Thyroid gland (tissue), 4 donors: ENCODE measurements at places on chromosomes 3 and 15. TPM values are rescaled to one million over a fixed set of nuclear protein-coding genes. Genes with fewer than 3 reads are reported as not detected.
A peak's percentile ranks its signal among the peaks of the same experiment; 100 is the strongest.

DNA sequence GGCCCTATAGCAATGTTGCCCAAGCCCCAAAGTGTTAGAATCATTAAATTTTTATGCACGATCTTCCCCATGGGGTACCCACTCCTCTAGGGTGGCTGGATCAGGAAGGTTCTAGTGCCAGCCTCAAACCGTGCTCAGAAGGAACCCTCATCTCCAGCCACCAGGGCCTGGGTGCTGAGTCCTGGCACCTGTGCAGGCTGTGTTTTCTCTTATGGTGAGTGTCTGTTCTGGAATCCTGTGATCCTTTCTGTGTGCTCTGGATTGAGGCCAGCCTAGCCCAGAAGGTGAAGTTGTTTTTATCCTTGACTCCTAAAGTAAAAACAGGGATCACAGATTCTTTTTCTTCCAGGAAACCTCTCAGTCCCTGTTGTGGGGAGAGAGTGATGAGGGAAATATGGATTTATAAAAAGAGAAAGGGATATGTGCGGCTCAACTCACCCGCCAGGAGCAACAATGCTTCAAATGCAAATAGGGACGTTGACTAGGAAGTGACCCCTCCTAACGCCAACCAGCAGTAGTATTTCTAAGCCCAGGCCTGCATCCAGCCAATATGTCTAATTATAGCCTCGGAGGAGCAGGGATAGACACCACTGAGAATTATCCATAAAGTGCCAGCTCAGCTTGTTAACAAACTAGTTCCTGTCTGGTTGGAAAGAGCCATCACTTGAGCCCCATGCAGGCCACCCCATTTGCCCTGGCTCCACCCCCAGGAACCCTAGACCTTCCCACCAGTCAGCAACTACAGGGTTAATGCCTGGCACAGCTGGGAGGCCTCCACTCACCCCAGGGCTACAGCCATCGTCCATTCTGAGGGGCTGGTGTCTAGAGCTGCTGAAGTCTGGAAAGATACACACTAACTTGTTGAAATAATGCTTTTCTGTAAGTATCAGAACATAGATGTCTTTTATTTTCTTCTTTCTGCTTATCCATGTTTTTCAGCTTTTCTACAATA, 513.5 kb upstream of the PROK2 start:
- H3K4me1 ChIP-seq: no peaks in the 10 kb centered on the region
- H3K27ac ChIP-seq: no peak overlapping the region
- H3K4me3 ChIP-seq: no peak overlapping the region

- H3K4me3 ChIP-seq: no peak overlapping the region
- H3K27ac ChIP-seq: no peak overlapping the region
- H3K36me3 ChIP-seq: peaks cover 48% of the 10 kb centered on the region
- H3K27me3 ChIP-seq: no peaks in the 10 kb centered on the region
- no peaks in the 10 kb centered on the region for H3K4me1 ChIP-seq
Observed at GRCh38 chr3:51659942-51660341, 11.1 kb upstream of the TEX264 start.

The TYRO3 gene
- total RNA-seq: 1.6 TPM

GRCh38 chr15:76116138-76116885, 56.5 kb downstream of the TMEM266 start:
- no peaks in the 10 kb centered on the region for H3K4me1 ChIP-seq
- H3K36me3 ChIP-seq: no peaks in the 10 kb centered on the region
- no peaks in the 10 kb centered on the region for H3K27me3 ChIP-seq

The IQCH gene
- total RNA-seq: 9.6 TPM

The ULK3 gene
- 91.1 TPM for total RNA-seq

GRCh38 chr3:77320514-77320913, 280.6 kb downstream of the ROBO2 start:
- H3K27ac ChIP-seq: no peak overlapping the region
- H3K36me3 ChIP-seq: no peaks in the 10 kb centered on the region
- H3K4me3 ChIP-seq: no peak overlapping the region
- no peaks in the 10 kb centered on the region for H3K27me3 ChIP-seq

DNA sequence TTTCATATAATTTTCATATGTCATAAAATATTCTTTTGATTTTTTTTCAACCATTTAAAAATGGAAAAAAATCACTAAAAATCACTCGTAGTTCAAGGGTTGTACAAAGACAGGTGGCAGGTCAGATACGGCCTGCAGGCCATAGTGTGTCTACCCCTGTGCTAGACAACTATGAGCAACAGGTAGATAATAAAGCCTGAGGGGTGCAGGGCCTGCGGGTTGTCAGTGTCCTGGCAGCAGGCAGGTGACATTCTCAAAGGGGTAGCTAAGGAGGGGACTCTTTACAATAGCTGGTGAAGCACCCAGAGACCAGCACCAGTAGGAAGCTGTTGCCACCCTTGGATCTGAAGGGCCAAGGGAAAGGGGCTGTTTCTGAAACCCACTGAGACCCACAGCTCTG, 34.4 kb downstream of the MINAR1 start:
- DNase-seq: no peak
- no peaks in the 10 kb centered on the region for H3K4me1 ChIP-seq
- H3K27me3 ChIP-seq: no peaks in the 10 kb centered on the region
- H3K4me3 ChIP-seq: no peak overlapping the region
- H3K27ac ChIP-seq: no peak overlapping the region
- H3K36me3 ChIP-seq: no peaks in the 10 kb centered on the region

- peaks cover 66% of the 10 kb centered on the region for H3K4me1 ChIP-seq
- H3K27me3 ChIP-seq: no peaks in the 10 kb centered on the region
- H3K4me3 ChIP-seq: no peak overlapping the region
- H3K36me3 ChIP-seq: no peaks in the 10 kb centered on the region
- H3K27ac ChIP-seq: peak overlapping the region; percentile 90
- DNase-seq: peak; percentile 63
Observed at GRCh38 chr15:63939531-63940130, 105.9 kb upstream of the HERC1 start.

DNA sequence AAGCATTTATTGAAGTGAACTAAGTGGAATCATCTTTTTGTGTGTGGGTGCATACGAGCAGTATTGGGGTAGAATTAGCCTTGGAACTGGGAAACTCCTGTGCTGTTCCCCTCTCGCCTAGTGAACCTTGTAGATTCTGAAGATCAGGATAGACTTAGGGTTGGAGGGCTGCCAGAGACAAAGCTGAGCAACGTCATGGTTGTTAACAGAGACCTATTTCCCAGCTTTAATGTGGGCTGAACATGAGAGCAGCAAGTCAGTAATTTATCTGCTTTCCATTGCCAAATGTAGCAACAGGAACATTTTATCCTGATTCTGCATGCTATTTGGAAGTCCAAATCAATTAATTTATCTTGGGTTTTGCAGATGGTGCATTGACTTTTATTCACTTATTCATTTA, 246.6 kb downstream of the IL20RB start:
- no peak overlapping the region for H3K4me3 ChIP-seq
- H3K4me1 ChIP-seq: no peaks in the 10 kb centered on the region
- H3K27ac ChIP-seq: no peak overlapping the region
- no peaks in the 10 kb centered on the region for H3K27me3 ChIP-seq
- H3K36me3 ChIP-seq: no peaks in the 10 kb centered on the region
- DNase-seq: no peak

- H3K4me1 ChIP-seq: no peaks in the 10 kb centered on the region
- no peak overlapping the region for H3K4me3 ChIP-seq
- no peak for DNase-seq
- H3K27ac ChIP-seq: no peak overlapping the region
- H3K36me3 ChIP-seq: no peaks in the 10 kb centered on the region
Observed at GRCh38 chr15:84033793-84034553, 201.6 kb upstream of the GOLGA6L4 start.

GRCh38 chr3:176159796-176160195, 1037.5 kb downstream of the TBL1XR1 start:
- no peak for DNase-seq
- no peak overlapping the region for H3K27ac ChIP-seq
- H3K4me3 ChIP-seq: no peak overlapping the region

The EIF4E3 gene
- total RNA-seq: 25.8 TPM

GRCh38 chr3:141955175-141955574, 78.7 kb downstream of the ATP1B3 start:
- no peaks in the 10 kb centered on the region for H3K27me3 ChIP-seq
- no peak for DNase-seq
- no peaks in the 10 kb centered on the region for H3K36me3 ChIP-seq
- H3K27ac ChIP-seq: no peak overlapping the region

- no peaks in the 10 kb centered on the region for H3K27me3 ChIP-seq
- H3K4me3 ChIP-seq: peak overlapping the region; percentile 23
- H3K36me3 ChIP-seq: no peaks in the 10 kb centered on the region
- H3K27ac ChIP-seq: peak overlapping the region; percentile 62
- H3K4me1 ChIP-seq: no peaks in the 10 kb centered on the region
Observed at GRCh38 chr3:154122552-154122911, 1.3 kb downstream of the ARHGEF26 start.

DNA sequence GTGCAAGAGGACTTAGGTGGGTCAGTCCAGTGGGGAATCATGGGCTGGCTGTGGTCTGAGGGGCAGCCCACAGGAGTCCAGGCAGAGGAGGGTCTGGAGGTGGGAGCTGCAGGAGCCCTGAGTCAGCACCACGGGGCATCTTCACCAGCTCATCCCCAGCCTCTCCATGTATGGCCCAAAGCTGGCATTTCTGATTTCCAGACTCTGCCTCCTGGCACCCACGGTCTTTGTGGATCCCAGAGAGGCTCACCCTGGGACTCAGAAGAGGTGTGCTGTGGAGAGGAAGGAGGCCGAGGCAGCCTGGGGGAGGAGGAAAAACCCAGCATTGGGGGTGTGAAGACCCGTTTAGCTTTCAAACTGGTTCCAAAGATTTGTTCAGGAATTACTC, 64.5 kb upstream of the KLF13 start:
- H3K4me1 ChIP-seq: peaks cover 11% of the 10 kb centered on the region
- no peaks in the 10 kb centered on the region for H3K27me3 ChIP-seq
- no peak overlapping the region for H3K4me3 ChIP-seq
- no peak overlapping the region for H3K27ac ChIP-seq

The LMAN1L gene
- total RNA-seq: 3.5 TPM

The ANKRD34C gene
- total RNA-seq: not detected

The KLHL40 gene
- total RNA-seq: not detected

The LYZL4 gene
- total RNA-seq: not detected

DNA sequence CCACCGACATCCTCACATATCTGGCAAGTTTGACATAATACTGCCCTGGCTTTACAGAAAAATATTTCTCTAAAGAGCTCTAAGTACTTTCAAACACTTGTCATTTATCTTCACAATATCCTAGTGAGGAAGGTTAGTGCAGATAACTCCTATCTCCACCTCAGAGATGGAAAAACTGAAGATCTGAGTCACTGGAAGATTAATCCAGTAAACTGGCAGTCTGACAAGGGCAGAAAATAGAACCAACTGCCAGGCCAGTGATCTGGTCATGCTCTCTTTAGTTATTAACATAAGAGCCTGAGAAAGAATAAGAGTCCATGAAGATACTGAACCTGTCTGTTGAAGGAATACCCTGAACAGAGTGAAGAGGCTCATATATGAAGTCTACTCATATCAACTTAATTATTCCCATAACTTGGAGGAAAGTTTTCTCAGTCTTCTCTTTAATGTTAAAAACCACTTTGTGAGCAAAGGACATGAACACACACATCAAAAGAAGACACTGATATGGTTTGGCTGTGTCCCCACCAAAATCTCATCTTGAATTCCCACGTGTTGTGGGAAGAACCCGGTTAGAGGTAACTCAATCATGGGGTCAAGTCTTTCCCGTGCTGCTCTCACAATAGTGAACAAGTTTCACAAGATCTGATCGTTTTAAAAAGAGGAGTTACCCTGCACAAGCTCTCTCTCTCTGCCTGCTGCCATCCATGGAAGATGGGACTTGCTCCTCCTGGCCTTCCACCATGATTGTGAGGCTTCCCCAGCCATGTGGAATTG, 61.4 kb downstream of the GOLIM4 start:
- H3K4me1 ChIP-seq: no peaks in the 10 kb centered on the region
- H3K27me3 ChIP-seq: no peaks in the 10 kb centered on the region
- peaks cover 17% of the 10 kb centered on the region for H3K36me3 ChIP-seq
- DNase-seq: no peak
- no peak overlapping the region for H3K4me3 ChIP-seq
- H3K27ac ChIP-seq: no peak overlapping the region

GRCh38 chr3:24235121-24235520, 259.5 kb downstream of the THRB start:
- no peak overlapping the region for H3K4me3 ChIP-seq
- no peak overlapping the region for H3K27ac ChIP-seq

- DNase-seq: peak; percentile 66
- no peaks in the 10 kb centered on the region for H3K4me1 ChIP-seq
- no peak overlapping the region for H3K27ac ChIP-seq
- H3K27me3 ChIP-seq: no peaks in the 10 kb centered on the region
- H3K36me3 ChIP-seq: no peaks in the 10 kb centered on the region
Observed at GRCh38 chr15:27017168-27017809, 46.3 kb downstream of the GABRG3 start.

DNA sequence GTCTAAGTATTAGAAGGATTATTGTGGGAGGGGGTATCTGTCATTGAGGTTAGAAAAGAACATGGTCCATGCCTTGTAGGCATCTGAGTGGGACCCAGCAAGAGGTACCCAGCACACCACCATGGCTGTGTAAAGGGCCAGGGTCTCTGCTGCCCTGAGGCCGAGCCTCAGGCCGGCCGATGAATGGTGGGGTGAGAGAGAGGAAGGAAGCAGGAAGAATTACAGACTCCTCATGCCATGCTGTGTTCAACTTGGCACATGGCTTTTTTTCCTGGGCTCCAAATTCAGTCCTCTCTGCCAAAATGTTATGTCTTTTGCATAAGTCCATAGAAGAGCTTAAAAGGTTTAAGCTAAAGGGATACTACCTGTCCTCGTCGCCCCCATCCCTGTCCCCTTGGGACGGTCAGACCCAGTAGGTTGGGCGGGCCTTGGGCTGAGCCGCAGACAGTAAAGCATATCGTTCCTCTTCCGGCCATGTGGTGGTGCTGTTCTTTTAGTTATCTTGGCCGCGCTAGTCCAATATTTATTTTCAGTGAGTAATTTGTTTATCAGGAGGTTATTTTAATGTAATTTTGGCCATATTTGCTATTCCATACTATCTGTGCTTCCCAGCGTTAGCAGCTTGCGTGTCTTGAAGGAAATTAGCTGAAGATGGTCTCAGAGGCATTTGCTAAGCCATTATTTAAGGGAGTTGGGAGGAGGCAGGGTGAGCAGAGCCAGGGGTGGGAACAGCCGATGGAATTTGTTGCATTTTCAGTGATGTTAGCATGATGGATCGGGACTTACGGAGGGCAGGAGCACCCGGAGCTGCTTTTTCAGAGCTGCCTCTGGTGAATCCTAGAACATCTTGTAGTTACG, 152.4 kb downstream of the AGBL1 start:
- peak; percentile 23 for DNase-seq
- H3K4me1 ChIP-seq: no peaks in the 10 kb centered on the region
- H3K36me3 ChIP-seq: no peaks in the 10 kb centered on the region

DNA sequence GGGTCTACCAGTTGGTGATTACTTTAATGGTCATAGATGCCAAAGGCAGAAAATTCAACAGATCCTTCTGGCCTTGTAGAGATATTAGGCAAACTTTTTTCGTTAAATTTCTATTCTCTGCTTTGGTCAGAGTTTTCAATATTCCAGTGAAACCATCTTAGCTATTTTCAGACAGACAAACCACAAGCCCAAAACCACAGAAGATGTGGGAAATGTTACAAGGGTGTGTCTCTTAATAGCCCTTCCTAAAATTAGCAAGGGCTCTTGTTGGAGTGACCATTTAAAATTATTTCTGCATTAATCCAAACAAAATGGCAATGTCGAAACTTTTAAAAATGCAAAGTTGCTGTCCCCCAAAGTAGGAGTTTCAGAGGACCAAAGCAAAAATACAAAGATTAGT, 102.8 kb downstream of the ARRDC4 start:
- H3K4me1 ChIP-seq: no peaks in the 10 kb centered on the region
- no peak overlapping the region for H3K4me3 ChIP-seq
- DNase-seq: no peak
- H3K36me3 ChIP-seq: no peaks in the 10 kb centered on the region

GRCh38 chr3:176741664-176742047, 455.6 kb downstream of the TBL1XR1 start:
- no peaks in the 10 kb centered on the region for H3K4me1 ChIP-seq
- H3K4me3 ChIP-seq: no peak overlapping the region
- no peaks in the 10 kb centered on the region for H3K36me3 ChIP-seq
- H3K27me3 ChIP-seq: no peaks in the 10 kb centered on the region
